HTR-8/SVneo (cell line): ENCODE measurements at places on chromosomes 3 and 15.

GRCh38 chr3:133905376-133905775 is 9.7 kb upstream of the RAB6B start:
- no peak for DNase-seq

- no peak for DNase-seq
Measured at GRCh38 chr3:98027085-98027446, 8.0 kb downstream of the GABRR3 start.

DNA sequence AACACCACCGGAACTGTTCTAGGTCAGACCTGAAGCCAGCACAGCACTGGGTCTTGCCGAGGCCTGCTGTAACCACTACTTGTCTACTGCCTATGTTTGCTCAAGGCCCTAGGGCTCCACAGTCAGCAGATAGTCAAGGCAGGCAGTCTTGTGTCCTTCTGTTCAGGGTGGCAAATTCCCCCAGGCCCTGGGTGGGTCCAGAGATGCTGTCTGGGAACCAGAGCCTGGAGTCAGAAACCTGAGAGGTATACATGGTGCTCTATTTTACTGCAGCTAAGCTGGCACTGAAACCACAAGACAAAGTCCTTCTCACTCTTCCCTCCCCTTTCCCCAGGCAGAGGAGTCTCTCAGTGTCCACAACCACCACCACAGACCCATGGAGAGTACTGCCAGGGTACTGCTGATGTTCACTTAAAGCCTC is 89.9 kb downstream of the BBX start:
- no peak for DNase-seq

DNA sequence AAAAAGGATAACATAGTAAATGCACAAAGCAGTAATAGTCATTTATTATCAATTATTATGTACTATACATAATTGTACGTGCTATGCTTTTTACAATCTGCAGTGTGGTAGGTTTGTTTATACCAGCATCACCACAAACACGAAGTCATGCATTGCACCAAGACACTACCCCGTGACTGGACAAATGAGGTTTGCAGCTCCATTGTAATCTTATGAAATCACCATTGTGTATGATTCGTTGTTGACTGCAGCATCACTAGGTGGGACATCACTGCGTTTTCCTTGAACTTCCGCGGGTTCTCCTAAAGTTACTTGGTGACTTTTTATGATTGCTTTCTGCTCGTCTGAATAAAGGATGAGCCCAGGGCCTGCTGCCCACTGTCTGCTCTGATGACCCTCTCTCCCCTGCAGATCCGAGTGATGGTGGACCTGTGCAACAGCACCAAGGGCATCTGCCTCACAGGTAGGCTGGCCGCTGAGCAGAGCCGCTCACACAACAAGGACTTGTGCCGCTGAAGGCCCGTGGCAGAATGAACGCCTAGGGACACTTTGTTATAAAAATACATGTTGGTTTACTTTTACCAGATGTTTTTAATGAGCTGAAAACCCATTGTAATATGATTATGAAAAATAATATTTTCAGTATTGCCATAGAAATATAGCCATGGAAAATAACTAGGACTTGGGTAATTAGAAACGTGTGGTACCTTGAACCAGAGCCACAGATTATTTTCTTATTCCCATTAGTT is 35.8 kb downstream of the GLDN start:
- no peak for DNase-seq

- no peak for DNase-seq
Measured at GRCh38 chr3:13557417-13557816, 8.5 kb downstream of the FBLN2 start.

- DNase-seq, result peak; percentile 88
Measured at GRCh38 chr3:51942603-51943450, 664 bp downstream of the PARP3 start.

DNA sequence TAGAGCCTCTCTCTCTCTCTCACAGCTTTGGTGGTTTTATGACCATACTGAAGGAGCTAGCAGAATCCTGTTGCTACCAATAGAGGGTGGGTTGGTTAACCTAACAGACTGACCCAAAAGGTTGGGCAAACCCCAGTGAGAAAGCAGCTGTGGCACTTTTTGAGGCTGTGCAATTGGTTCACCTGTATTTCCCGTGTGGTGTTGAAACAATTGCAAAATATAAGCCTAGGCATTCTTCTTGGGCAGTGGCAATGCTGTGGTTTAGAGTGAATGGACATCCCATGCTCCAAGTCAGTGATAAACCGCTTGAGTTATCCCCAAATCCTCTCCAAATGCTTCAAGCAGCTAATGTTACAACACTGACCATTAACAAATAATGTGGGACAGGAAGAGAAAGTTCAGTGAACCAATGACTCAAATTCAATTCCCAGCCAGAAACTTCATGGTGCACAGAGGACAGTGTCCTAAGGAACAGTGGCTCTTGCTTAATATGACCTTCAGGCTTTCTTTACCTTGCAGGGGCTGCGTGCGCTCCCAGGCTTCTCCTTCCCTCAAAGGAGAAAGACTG is 261.9 kb upstream of the ICE2 start:
- no peak for DNase-seq

- no peak for DNase-seq
Measured at GRCh38 chr15:56032373-56032772, 39.0 kb upstream of the NEDD4 start.

DNA sequence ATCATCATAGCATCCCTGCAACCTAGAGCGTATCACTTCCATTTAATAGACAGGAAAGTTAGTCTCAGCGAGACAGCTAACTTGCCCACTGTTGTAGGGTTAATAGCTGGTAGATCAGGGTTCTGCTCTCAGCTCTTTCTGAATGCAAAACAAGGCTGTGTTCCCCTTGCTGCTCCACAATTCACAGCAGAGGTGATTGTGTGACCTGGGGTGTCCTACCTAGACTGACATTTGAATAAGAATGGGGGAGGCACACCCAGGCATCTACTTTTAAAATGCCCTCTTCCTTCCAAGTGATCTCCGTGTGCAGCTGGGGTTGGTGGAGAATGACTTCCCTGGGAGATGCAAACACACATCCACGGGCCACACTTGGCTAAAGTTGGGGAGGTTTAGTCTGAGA is 43.0 kb upstream of the CACNA2D3 start:
- no peak for DNase-seq

GRCh38 chr15:88255484-88256278 is 858 bp downstream of the NTRK3 start:
- DNase-seq, result peak; percentile 51

GRCh38 chr3:64459711-64460110 is 228.1 kb downstream of the ADAMTS9 start:
- DNase-seq, result no peak

- no peak for DNase-seq
Measured at GRCh38 chr15:37102305-37103162, 2.2 kb upstream of the MEIS2 start.

- no peak for DNase-seq
Measured at GRCh38 chr3:135736740-135737139, 228.8 kb upstream of the PPP2R3A start.

- DNase-seq, result peak; percentile 83
Measured at GRCh38 chr3:123652342-123652984, 67.6 kb upstream of the HACD2 start.

GRCh38 chr15:56837273-56837672 is 81.2 kb upstream of the TCF12 start:
- DNase-seq, result peak; percentile 25

DNA sequence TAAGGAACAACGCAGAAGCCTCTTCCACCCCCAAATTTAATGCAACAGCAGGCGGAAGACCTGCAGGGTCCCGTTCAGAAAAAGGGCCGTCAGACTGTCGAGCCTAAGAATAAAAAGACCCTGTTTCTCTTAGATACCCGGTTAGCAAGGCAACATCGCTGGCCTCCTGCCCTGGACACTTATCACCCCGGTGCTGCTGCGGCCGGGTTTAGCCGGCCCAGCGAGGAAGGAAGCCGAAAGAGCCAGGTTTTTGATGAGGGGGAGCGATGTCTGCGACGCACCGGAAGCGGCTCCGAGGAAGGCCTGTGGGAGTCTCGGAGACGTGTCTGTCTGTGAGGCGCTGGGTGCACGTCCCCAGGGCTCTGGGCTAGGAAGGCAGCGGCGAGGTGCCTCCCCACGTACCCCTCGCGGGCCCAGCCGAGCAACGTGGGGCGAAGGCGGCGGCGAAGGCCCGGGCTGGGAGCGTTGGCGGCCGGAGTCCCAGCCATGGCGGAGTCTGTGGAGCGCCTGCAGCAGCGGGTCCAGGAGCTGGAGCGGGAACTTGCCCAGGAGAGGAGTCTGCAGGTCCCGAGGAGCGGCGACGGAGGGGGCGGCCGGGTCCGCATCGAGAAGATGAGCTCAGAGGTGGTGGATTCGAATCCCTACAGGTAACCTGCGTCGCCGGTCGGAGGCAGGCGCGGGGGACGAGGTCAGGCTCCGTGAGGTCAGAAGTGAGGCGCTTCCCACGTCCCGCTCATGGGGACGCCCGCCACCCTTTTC is at the start of gene UBA5:
TSS of gene UBA5 (plus strand) at position 278 of the 759 bp plus-strand sequence. CDS start at position 487, 209 bp downstream.
- peak; percentile 59 for DNase-seq

DNA sequence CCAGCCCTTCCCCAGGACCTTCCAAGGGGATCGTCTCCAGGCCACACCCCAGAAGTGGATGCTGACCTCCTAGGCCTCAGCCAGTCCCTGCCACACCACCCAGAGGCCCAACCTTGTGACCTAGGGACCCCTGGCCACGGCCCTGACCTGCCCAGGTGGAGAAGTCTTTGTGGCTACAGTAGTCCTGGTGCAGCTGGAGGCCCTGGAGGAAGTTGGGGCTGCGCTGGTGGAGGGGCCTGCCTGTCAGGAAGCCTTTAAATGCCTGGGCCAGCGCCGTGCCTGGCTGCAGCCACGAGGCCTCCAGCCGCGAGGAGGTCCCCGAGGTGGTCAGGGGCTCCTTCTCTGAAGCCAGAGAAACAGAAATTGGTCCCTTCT is 23.4 kb downstream of the PLA2G4D start:
- DNase-seq, result no peak

DNA sequence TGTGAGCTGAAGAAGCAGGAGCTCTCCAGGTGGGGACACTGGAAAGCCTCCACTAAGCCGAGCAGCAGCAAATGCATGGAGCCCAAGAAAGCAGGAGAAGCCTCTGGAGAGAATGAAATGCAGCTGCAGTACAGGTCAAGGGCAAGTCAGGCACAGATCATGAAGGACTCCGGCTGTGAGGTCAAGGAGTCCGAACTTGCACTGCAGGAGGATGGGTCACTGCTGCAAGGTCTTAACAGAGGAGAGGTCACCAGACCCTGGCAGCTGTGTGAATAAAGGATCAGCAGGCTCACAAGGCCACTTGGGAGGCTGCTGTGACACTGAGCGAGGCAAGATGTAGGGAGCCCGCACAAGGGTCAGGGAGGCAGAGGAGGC is 24.7 kb upstream of the SLC41A3 start:
- no peak for DNase-seq
